ENCODE measurements at places on chromosomes 7 and 10.

GRCh38 chr10:96789571-96790108 lies 42.5 kb upstream of the LCOR start:
- DNase-seq = no peak

- DNase-seq = peak; percentile 25
Observed at GRCh38 chr7:99665312-99666012, 14.3 kb downstream of the CYP3A5 start.

GRCh38 chr7:14376711-14377110 lies 387.2 kb upstream of the ETV1 start:
- no peak for DNase-seq

GRCh38 chr10:68125772-68126171 lies 16.5 kb downstream of the MYPN start:
- no peak for DNase-seq

DNA sequence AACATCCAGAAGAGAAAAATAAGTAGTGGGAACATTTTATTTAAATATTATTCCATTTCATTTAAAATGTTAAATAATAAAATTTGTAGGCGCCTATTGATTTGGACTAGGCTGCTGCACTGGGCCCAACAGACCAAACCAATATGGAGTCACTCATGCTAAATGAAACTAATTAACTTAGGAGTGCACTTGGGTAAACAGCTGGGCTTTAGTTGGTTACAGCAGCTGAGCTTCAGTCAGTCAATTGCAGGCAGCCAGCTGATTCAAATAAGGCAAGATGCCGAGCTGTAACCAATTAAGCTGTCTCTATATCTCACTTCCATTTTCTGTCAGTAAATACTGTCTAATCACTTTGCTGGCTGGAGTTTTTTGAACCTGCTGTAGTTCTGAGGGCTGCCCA lies 102.1 kb upstream of the WDR11 start:
- DNase-seq = no peak

DNA sequence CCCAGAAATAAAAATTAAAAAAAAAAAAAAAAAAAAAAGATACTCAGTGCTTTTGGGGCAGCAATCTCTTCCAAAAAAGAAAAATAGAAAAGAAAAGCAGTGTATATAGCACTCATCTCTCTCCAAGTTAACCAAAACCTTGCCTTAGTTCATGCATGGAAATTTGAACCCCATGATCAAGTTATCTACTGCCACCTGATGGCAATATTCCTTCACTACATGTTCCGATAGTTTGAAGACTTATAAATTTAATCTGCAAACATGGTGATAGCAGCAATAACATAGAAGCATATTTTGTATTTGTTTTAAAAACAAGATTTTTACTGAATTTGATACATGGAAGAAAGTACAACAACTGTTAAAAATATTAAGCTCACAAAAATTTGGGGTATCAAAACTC lies 48.6 kb upstream of the SLIT1 start:
- no peak for DNase-seq

GRCh38 chr10:27660711-27661110 lies 84.9 kb downstream of the MKX start:
- no peak for DNase-seq

DNA sequence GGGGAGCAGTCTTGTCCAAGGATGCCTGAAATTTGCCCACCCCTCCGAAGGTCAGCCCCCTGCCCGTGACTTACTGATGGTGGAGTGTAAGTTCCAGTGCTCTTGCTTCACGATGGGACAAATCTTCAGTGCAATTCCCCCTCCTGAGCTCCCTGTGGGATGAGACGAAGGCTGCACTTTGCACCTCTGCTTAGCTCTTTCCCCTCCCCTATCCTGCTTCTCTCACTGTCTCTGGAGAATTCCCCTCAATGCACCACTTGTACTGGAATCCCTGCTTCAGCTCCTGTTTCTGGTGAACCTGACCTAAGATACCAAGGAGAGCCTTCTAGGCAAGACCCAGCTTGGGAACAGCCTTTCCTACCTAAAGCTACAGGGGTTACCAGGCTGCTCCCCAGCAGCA lies 122.9 kb upstream of the ZMIZ1 start:
- no peak for DNase-seq

DNA sequence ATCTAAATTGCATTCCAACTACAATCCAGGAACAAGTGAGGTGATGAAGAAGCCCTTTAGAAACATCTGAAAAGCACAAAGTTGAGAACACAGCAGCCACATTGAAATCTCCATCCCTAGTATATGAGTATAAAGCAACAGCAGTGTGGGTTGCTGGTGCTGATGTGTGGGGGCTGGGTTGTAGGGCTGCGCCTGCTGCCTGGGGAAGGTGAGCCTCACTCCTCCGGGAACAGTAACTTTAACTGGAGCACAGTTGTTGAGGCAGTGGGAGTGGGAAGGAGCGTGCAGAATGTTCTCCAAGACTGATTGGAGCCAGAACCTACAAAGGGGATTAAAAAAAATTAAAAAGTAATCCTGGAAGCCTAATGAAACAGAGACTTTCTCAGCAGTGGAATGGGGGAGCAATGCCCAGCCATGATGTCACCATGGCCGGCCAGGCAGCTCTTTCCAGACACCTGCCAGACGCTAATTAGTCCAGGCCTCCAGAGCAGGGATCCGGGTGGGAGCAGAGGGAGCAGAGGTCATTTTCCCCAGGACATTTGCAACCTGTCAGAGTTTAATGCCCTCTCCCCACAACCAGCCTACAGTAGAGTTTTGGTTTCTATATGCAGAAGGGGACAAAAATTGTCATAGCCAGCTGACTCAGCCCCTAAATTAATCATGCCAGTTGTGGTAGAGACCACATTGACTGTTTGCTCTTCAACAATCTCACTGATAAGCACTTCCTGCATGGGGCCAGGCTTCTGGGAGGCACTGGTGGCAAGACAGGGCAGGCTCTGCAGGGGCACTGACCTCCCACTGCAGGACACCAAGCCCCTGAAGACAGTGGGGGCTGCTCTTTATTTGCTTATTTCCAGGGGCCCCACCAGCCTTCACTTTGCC lies 133.0 kb upstream of the ZNF32 start:
- DNase-seq = peak; percentile 34

DNA sequence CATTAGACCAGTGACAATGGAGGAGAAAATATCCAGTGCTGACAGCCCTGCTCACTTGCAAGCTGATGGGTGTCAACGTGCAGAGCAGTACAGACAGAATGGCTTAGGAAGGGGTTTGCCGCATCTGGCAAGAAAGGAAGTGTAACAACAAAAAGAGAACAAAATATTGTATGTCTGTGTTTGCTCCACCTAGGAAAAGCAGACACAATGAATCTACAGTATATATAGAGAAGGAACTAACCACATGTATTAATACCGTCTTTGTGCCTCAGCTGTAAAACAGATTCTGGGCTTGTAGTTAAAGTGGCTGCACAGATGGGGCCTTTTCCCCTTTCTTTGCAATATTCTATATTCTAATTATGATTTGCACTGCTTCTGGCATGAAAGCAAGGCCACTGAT lies 281.1 kb upstream of the MEOX2 start:
- no peak for DNase-seq

DNA sequence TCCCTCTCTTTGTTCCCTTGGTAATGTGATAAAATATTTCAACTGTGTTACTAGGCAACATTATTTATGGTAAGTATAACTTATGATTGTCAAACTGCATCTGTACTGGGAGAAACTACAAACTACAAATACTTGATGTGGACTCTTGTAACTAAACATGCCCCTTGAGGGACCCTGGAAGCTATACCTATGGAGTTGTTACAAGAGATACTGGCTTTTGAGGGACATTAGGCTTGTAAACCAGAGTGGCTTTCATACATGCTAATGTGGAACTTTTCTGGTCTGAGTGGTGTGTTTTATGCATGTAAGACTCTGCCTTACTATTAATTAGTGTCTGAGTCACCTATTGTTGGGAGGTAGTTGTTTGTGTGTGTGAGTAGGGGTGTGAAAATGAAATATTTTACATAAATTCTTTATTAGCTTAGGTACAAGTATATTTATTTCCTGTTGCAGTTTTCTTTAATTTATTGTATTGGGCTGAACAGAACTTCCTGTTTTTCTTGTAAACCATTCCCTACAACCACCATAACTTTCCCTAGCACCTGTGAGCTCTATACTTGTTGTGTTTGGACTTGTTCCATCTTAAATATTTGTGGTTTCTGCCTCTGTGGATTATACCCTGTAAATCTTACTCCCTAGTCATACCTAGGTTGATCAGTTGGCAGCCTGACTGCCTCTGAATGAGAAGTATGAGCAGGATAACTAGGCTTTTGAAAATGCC lies 49.8 kb downstream of the STK31 start:
- no peak for DNase-seq

GRCh38 chr10:22193945-22194344 lies 23.9 kb downstream of the EBLN1 start:
- DNase-seq = no peak

DNA sequence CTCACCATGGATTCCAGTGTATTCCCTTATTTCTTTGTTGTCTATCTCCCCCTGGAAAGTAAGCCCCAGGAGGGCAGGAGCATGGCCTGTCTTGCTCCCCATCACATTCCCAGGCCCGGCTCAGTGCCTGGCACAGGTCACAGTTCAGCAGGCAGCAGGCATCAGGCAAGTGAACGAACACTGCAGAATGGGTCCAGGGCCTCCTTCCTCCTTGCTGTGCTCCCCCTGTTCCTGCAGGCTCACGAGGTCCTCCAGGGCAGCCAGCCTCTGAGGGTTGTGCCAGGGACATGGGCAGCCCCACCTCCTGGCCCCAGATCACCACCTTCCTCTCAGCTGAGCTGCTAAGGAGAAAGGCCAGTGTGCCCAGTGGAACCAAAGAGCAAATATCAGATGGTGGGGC lies 41.8 kb downstream of the PDLIM1 start:
- DNase-seq = no peak

DNA sequence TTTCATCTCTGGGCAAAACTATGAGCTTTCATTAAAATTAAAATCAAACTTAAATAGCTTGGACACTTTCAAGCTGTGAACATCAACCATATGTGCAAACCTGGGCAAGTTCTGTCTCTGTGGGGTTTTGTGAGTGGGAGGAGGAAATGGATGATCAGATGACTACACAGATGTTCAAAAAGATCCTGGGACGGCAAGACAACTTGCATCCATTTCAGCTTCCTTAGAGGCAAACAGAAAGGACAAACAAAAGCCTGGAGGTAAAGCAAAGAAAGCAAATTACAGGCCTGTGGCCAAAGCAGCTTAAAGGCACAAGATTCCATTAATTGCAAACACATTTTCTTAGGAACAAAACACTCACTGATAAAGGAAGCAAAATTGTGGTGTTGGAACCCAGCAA lies 222.2 kb downstream of the NEBL start:
- DNase-seq = no peak

GRCh38 chr10:98391578-98391991 lies 23.4 kb downstream of the PYROXD2 start:
- no peak for DNase-seq

- DNase-seq = no peak
Observed at GRCh38 chr7:158311791-158312190, 275.8 kb downstream of the PTPRN2 start.

DNA sequence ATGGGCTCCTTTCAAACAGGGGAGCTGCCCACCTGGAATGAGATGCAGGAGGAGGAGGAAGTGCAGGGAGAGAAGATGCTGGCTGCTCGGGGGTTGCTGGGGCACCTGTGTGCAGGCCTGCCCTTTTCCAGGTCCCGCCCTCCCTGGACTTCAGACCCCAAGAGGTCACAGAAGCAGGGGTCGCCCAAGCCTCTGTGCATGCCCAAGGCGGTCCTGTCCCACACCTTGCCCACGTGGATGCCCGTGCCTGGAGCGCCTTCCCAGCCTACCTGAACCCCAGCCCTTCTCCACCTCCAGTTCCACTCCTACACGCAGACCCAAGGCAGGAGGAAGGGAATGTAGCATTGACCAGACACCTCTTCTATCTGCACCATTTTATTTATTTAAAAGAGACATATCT lies 71.3 kb downstream of the SH3PXD2A start:
- DNase-seq = no peak

DNA sequence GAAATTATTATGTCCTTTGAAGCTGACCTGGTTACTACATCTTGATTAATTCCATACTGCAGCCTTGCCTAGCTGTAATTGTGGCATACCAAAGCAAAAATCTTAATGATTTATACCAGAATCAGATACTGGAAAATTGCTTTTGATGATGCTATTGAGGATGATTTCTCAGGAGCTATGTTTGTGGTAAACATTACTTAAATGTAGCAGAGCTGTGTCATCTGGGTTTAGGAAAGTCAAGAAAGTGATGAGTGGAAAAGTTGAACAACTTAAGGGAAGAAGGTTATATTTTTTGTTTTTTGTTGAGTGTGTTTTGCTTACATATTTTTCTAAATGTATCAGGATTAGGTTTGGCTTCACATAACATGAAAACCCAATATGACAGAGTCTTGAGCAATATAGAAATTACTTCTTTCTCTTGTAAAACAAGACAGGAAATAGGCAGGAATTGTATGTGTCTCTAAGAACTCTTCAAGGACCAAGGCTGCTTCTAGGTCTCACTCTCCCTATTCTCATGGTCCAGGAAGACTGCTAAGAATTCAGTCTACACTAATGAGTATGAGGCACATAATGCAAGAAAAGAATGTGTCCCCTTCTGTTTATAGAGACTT lies 87.6 kb upstream of the MTPN start:
- no peak for DNase-seq

DNA sequence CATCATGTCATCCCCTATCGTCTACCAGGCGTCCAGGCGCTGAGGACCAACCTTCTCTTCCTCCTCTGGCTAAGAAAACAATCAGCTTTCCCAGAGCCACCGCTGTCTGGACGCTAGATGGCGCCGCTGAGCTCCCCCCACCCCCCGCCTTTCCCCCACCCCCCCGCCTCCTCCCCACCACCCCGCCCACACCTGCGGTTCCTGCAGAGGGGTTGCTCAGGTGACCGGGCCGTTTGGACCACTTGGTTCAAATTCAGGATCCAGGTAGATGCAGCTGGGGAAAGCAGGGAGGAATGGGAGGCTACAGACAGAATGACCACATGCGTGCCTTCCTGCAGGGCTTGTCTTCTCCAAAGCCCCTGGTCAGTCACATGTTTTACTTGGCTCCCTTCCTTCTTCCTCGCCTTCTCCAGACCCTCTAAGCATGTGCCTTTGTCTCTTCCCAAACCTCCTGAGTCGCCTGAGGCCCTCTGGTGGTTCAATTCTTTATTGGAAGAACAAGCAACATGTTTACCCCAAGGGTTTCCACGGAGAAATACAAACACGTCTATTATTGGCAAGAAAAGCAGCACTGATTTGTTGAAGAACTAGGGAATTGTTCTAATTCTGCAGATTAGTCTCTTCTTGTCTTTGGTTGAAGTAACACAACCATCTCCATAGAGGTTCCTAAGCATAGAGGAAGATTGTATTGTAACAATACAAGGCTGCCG lies 24.7 kb downstream of the AOC1 start:
- DNase-seq = no peak

- DNase-seq = no peak
Observed at GRCh38 chr7:93043385-93043985, 74.3 kb downstream of the SAMD9 start.

- DNase-seq = no peak
Observed at GRCh38 chr10:13615650-13616300, 29.0 kb downstream of the PRPF18 start.

GRCh38 chr10:97412891-97413304 lies 11.8 kb upstream of the RRP12 start:
- peak; percentile 59 for DNase-seq

DNA sequence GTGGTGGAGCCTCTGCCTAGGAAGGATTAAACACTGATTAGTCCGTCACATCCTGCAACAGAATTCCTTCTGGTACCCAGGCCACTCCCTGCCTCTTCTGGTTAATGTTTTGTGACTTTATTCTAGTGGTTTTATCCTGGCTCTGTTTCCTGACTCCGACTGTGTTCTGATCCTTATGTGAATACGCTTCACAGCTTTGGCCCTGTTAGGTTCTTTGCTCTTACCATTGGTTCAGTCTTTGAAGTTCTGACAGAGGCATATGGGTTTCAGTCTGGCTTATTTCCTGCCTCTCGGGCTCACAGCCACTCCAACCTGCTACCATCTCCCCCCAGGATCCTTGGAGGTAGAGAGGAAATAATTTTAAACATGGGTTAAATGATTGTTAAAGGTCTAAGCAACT lies 23.2 kb upstream of the FGL2 start:
- DNase-seq = no peak

Measured in stimulated activated CD4-positive, alpha-beta T cell treated with anti-CD3 and anti-CD28 coated beads, TNF-alpha, amount 100 ng/mL, for 48 hours (primary cell).